ENCODE measurements at places on chromosomes 6 and 20. TPM values are rescaled to one million over a fixed set of nuclear protein-coding genes. Genes with fewer than 3 reads are reported as not detected.

ZNF184 gene
- 6.2 TPM for total RNA-seq

RAET1G gene
- total RNA-seq = 4.4 TPM

PSORS1C2 gene
- not detected for total RNA-seq

TOX2 gene
- total RNA-seq = 8.8 TPM

PRDM13 gene
- not detected for total RNA-seq

JPH2 gene
- total RNA-seq = 29.1 TPM

CAGE1 gene
- 0.09 TPM for total RNA-seq

EYS gene
- total RNA-seq = 0.18 TPM

NMBR gene
- total RNA-seq = not detected

TINAG gene
- not detected for total RNA-seq

HCRTR2 gene
- not detected for total RNA-seq

NRSN1 gene
- 0.45 TPM for total RNA-seq

BNIP5 gene
- not detected for total RNA-seq

CD93 gene
- 13.9 TPM for total RNA-seq

TXLNB gene
- total RNA-seq = 0.32 TPM

PET117 gene
- 19.2 TPM for total RNA-seq

GMPR gene
- 228 TPM for total RNA-seq

GSTA4 gene
- 96.7 TPM for total RNA-seq

SRF gene
- total RNA-seq = 40.5 TPM

OGFRL1 gene
- total RNA-seq = 18.4 TPM

BLOC1S5 gene
- total RNA-seq = 9.5 TPM

ADGRF5 gene
- 4.7 TPM for total RNA-seq

SIRPA gene
- total RNA-seq = 20.3 TPM

SLC12A5 gene
- total RNA-seq = not detected

KIF25 gene
- total RNA-seq = 0.82 TPM

PLEKHG1 gene
- total RNA-seq = 65.4 TPM

HRH3 gene
- total RNA-seq = 0.51 TPM

JAG1 gene
- total RNA-seq = 46.5 TPM

AKAP12 gene
- 29.4 TPM for total RNA-seq

SLC25A27 gene
- total RNA-seq = 33.7 TPM

LAMA2 gene
- total RNA-seq = 89.1 TPM

RBM39 gene
- total RNA-seq = 235 TPM

TUBB1 gene
- not detected for total RNA-seq

LPA gene
- 0.09 TPM for total RNA-seq

DLGAP4 gene
- total RNA-seq = 104 TPM

RSPO3 gene
- 1.9 TPM for total RNA-seq

GUCA1A gene
- total RNA-seq = not detected

SLC22A7 gene
- not detected for total RNA-seq

ISM1 gene
- 2.2 TPM for total RNA-seq

SIRPD gene
- total RNA-seq = 1.9 TPM

CLPSL2 gene
- not detected for total RNA-seq

MAK gene
- 0.09 TPM for total RNA-seq

HTR1E gene
- total RNA-seq = not detected

FYN gene
- 103 TPM for total RNA-seq

MYBL2 gene
- 0.36 TPM for total RNA-seq

MRAP2 gene
- 10.6 TPM for total RNA-seq

PI16 gene
- 7.9 TPM for total RNA-seq

TP53TG5 gene
- not detected for total RNA-seq

DYNLT1 gene
- 95.9 TPM for total RNA-seq

WFDC12 gene
- total RNA-seq = not detected

MYLIP gene
- total RNA-seq = 39.6 TPM

APMAP gene
- 70.5 TPM for total RNA-seq

CPXM1 gene
- 7.4 TPM for total RNA-seq

RBBP8NL gene
- total RNA-seq = 10.9 TPM

OPRM1 gene
- not detected for total RNA-seq

RAD21L1 gene
- not detected for total RNA-seq

ERVFRD-1 gene
- total RNA-seq = not detected

WFDC5 gene
- total RNA-seq = 1.0 TPM
